Heart left ventricle (tissue), 16 donors: ENCODE measurements at places on chromosomes 12 and 14. TPM values are rescaled to one million over a fixed set of nuclear protein-coding genes. Genes with fewer than 3 reads are reported as not detected.

DNA sequence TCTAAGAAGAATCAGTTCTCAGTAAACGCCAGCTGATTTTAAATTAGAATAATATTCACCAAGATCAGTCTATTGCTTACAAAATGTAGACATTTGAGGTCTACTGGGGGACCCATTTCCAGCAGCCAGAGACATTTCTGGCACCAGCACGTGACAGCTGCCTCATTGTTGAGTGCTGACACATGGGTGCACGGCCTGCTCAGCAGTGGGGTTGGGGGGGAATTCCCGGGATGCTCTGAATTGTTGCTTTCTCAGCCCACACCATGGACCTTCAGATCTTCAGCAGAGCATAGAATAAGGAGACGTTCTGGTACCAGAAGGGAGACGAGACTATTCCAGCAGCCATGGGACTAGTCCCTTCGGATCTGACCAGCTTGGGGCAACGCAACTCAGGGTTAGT, 18.3 kb downstream of the PLEKHG7 start:
- DNase-seq: no peak

The KRT83 gene
- not detected for polyA plus RNA-seq

DNA sequence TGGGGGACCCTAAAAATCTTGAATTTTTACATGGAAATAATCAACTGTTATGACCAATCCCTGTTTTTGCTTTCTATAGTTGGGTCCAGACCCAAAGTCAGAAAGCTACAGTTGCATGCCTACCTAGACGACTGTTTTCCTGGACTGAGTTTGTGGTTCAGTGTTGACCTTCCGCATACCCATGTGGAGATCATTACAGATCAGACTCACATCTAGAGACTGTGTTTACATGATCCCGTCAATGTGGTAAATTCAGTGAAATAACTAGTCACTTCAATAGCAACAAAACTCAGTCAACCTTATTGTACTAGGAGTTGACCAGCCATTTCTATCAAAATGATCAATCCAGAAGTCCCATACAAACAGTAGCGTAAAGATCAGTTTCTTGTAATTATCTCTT, 257.6 kb downstream of the EGLN3 start:
- DNase-seq: no peak

The ATN1 gene
- 65.6 TPM for polyA plus RNA-seq

DNA sequence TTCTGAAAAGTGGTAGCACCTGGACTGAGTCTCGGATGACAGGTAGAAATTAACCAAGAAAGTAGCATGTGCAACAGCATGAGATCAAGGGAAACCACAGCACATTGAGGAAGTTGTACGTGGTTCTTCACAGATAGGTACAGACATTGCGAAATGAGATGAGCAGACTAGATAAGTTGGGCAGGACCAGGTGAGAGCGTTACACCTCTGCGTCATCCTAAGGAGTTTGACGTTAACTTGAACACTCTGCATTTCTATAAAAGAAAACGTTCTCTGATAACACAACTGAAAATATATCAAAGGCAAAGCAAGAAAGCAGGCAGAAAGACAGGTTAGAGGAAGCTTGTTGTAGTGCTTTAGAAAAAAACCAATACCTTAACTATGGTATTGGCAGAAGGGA, 98.5 kb upstream of the RASSF8 start:
- DNase-seq: no peak

The ATP2A2 gene
- polyA plus RNA-seq: 494 TPM

GRCh38 chr12:122646517-122647217, 56.5 kb downstream of the HCAR2 start:
- DNase-seq: no peak

GRCh38 chr14:32171469-32171868, 30.4 kb upstream of the RNU6-7 start:
- DNase-seq: no peak

DNA sequence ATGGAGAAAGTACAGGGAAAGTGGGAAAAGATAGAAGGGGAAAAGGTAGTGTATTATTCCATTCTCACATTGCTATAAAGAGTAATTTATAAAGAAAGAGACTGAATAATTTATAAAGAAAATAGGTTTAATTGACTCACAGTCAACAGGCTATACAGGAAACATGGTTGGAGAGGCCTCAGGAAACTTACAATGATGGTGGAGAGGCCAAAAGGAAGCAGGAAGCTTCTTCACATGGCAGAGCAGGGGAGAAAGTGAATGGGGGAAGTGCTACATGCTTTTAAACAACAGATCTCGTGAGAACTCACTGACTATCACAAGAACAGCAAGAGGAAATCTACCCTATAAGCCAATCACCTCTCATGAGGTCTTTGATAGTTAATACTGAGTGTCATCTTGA, 725.0 kb upstream of the FLRT2 start:
- DNase-seq: no peak

- DNase-seq: no peak
Observed at GRCh38 chr12:104478396-104479122, 21.8 kb downstream of the CHST11 start.
